Natural killer cell (primary cell): ENCODE measurements at places on chromosomes 16 and 17. TPM values are rescaled to one million over a fixed set of nuclear protein-coding genes. Genes with fewer than 3 reads are reported as not detected.
A peak's percentile ranks its signal among the peaks of the same experiment; 100 is the strongest.

- no peak for DNase-seq
Measured at GRCh38 chr17:77722366-77722765, 236.1 kb upstream of the TNRC6C start.

DNA sequence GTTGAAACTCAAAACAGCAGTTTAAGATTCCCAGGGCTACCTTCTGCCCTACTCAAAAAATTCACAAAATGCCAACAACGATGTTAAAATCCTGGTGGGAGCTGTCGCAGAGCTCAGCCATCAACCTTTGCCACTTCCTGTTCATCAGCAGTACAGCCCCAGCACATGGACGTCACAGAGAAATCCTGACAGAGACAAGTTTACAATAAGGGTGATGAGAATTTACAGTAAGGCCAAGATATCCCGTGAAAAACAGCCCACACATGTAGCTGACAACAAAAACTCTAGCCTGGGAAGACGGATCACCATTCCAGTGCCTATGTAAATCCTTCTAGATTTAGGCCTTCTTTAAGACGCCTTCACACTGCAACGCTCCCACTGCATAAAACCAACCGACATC lies 18.8 kb downstream of the USP22 start:
- DNase-seq, result no peak

- DNase-seq, result no peak
Measured at GRCh38 chr17:49819138-49819537, 28.7 kb downstream of the TAC4 start.

DNA sequence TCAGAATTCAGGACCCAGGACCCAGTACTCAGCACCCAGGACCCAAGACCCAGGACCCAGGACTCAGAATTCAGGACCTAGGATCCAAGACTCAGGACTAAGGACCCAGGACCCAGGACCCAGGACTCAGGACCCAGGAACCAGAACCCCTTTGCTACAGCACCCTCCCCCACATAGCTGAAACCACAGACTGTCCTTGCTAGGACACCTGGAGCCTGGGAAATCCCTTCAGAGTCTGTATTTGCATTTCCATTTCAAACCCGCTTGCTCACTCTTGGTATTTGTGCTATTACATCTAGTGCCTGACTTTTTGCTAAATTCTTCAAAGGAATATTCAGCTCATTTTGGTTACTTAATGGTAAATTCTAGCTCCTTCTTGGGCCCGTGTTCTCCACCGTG lies 275.8 kb upstream of the MAF start:
- no peak for DNase-seq

Gene MIEN1
- total RNA-seq, result 55.2 TPM

- DNase-seq, result peak; percentile 45
Measured at GRCh38 chr17:740240-741017, 8.0 kb downstream of the TLCD3A start.

Gene DPEP3
- total RNA-seq, result 0.96 TPM

DNA sequence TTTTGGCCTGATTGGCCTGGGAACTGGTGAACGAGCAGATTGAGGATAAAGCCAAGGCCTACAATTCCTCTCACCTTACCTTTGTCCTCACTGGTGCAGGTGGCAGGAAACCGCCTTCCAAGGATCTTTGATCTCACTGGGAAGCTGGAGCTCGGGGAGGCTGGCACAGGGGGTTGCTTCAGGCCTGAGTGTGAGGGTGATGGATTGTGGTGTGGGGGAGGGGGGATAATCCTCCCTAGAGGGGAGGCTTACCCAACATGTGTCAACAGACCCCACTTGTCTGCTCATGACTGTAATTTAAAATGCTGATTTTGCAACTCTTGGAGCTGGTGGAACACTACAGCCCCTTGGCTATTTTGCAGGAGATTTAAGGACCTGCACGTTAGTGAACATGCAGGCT lies 4.5 kb upstream of the RMI2 start:
- no peak for DNase-seq

GRCh38 chr17:60792250-60792898 lies 114.7 kb downstream of the BCAS3 start:
- no peak for DNase-seq

DNA sequence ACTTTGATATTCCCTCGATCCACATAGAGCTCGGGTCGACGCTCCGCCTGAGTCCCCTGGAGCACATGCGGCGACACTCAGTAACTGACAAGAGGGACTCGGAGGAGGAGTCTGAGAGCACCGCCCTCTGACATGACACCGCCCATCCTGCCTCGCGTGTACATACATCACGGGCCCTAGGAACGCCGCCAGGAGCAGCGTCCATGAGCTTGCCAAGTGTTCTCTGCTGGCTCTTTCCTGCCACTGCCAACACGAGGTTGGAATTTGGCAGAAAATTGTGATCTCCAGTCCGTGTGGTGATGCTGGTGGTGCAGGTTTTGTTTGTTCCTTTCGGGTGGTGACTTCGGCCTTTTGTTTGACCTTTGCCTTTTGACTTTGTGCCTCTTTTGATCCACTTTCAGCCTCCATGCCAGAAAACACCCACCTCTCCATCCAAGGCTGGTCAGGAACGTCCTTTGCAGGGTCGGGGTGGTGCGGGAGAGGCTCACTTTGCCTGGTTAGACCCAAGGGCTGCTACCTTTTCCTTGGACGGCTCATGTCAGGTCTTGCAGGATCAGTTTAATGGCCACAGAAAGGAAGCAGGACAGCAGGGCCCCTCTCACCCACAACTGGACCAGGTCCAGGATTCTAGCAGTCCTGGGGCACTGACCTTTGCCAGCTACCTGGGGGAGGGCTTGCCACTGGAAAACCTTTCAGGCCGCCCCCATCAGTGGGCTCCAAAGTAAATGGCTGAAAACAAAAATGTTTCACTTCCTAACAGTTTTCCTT lies 27.6 kb downstream of the ELAC2 start:
- DNase-seq, result no peak

- DNase-seq, result no peak
Measured at GRCh38 chr17:7437369-7437863, 1.9 kb upstream of the FGF11 start.

DNA sequence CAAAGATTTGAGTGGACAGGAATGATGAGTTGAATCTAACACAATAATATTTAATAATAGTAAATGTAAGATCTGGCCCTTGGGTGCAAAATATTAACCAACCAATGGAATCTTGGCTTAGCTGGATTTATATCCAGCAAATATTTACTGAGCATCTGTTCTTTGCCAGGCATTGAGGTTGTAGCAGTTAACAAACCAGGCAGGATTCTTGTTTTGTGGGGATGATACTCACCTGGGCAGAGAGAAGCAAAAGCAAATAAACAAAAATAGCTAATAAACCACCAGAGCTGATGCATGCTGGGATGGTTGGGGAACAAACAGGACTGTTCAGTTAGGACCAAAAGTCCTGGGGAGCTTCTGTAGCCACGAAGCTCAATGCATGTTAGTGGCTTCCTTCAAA lies 84.1 kb upstream of the CDH13 start:
- no peak for DNase-seq

DNA sequence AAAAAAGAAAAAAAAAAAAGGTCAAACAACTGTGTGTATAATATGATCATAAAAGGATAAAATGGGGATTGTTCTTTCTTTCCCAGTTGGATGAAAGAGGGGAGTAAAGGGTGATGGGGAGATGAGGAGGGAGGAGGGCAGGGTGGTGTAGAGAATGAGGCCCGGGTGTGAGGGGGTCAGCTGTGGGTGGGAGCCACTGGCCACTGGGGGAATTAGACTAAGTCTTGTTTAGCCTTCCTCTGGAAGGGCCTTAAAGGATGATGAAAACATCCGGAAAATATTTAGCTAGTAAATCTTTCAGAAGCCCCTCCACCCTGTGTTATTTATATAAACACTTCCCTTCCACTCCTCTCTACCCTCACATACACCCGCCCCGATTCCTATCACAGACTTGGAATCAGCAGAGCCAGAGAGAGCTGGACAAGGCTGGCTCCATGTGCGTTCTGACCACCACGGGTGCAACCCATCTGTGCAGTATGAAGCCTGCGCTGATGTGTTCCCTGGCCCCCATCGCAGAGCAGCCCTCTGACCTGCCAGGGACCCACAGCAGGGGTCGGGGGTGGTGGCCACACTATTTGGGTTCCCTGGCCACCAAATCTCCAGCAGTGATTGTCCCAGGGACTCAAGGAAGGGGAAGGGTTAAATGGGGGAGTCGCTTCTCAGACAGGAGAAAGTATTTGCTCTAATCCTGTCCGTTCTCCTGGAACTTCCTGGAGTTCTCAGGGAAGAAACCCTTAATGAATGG lies 72.7 kb downstream of the GAS7 start:
- no peak for DNase-seq

Gene RGS9
- 25.0 TPM for total RNA-seq

GRCh38 chr16:31700530-31701388 lies 172.8 kb upstream of the ZNF267 start:
- peak; percentile 72 for DNase-seq

Gene ZKSCAN2
- total RNA-seq, result 7.0 TPM

GRCh38 chr16:3157229-3158025 lies 22.6 kb downstream of the ZNF213 start:
- DNase-seq, result peak; percentile 75

DNA sequence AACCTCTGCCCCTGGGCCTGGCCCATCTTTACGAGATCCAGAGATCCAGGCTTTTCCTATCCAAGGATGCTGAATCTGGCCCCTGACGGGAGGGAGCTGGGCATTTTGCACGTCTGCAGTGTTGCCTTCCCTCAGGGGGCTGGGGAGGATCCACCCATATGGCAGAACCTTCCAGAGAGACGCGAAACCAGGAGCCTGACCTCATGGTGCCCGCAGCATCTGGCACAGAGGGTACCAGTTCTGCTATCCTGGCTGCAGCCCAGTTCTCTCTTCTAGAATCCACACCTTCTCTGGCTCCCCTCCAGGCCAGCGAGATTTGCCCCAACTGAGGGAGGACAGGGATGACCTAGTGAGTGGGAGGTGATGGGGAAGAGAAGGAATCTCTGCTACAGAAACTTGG lies 20.5 kb upstream of the ZNF652 start:
- no peak for DNase-seq

Gene SMIM22
- total RNA-seq, result not detected

GRCh38 chr16:25006504-25007056 lies 8.6 kb downstream of the ARHGAP17 start:
- DNase-seq, result no peak

DNA sequence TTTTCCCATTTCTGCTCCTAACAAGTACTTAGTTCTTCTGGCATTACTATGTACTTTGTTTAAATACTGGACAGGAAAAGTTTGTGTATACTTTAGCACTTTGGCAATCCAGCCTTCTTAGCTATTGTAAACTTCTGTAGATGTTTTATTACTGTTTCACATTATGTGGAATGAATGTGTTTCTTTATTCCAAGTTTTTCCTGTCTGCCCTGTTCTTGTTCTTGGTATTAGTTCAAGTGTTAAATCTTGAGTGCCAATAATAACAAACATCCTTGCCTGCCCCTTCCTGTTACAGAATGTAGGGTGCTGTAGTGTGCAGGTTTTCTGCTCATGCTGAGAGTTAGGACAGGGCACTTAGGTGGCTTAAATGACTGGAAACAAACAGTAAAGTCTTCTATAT lies 7.3 kb upstream of the CAPNS2 start:
- no peak for DNase-seq

GRCh38 chr17:78738698-78739097 lies 43.4 kb downstream of the CYTH1 start:
- no peak for DNase-seq

DNA sequence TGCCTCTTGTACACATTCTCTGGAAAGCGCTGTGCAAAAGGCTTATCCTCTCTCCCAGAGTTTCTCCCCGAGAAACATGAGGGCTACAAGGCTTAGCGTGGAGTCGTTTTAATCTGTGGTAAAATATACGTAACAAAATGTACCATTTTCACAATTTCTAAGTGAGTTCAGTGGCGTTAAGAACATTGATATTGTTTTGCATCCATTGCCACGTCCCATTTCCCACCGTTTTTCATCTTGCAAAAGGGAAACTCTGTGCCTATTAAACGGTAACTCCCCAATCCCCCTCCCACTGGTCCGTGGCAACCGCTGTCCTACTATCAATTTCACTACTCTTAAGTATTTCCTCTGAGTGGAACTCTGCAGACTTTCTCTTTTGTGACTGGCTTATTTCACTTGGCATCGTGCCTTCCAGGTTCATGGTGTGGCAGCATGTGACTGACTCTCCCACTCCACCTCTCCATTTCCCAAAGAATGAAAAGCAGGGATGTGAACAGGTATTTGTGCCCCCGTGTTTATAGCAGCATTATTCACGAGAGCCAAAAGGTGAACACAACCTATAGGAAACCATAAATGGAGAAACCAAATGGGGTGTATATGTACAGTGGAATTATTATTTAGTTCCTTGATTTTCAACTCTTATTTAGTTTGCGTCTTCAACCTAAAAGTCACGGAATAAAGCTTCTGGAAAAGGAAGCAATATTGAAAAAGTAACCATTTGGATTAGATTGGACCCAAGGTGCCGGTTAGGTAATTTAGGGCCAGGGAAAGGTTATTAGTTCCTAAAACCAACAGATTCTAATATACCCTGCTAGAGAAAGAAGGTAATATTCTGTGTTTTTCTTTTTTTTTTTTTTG lies 1.1 kb upstream of the USP32 start:
- DNase-seq, result peak; percentile 53

GRCh38 chr16:48126801-48127644 lies 28.8 kb downstream of the ABCC12 start:
- DNase-seq, result no peak

Gene BRD7
- 89.2 TPM for total RNA-seq
